ENCODE measurements at places on chromosomes 3 and 15.

GRCh38 chr3:120111898-120112297 lies 17.7 kb upstream of the GSK3B start:
- no peak for DNase-seq

DNA sequence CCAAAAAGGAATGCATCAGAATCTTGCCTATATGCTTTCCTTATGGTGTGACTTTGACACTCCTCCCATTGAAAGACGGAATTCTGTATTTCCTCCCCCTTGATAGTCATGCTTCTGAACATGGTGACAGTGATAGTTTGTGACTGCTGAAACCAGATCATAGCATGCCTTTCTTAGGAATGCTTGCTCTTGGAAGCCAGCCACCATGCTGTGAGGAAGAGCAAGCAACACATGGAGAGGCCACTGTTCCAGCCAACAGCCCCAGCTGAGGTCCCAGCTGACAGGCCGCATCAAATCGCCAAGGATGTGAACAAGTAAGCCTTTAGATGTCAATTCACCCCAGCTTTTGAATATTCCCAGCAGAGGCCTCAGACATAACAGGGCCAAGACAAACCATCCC lies 100.1 kb downstream of the IGF2BP2 start:
- no peak for DNase-seq

GRCh38 chr3:13526626-13526949 lies 22.3 kb upstream of the FBLN2 start:
- DNase-seq, result no peak

DNA sequence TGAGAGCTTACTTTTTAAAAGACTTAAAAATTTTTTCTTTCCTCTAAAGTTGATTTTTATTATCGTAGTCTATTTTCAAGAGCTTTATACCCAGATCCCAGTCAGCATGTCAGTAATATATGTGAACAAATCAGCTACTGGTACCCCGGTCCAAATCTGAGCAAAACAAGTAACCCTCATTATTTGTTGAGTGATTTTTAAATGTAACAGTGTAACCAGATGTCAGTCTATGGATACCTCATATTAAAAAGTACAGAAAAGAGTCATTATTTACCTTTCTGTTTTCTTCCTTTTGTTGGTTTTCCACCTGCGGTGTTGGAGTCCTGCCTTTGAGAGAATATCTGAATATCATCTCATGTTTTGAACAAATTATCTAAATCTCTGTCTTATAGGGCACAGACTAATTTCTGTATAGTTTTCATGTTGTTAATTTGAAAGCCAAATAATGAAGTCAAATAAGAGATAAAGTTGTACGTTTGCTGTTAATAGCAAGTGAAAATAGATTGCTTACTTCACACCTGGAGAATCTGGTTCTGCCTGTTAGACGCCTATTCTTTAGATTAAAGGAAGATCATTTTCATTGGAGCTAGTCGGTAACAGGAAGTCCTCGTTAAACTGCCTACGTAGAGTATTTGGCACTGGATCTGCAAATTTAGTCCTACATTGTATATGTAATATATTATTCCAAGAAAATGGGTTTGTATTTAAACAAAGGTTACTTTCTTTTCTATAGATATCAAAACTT lies at the start of gene STX19:
Gene STX19, minus strand, starts transcription at position 505 of the 745 bp plus-strand sequence. CDS start 13,328 bp downstream, outside the sequence.
- no peak for DNase-seq

- no peak for DNase-seq
Measured at GRCh38 chr3:99970198-99970597, 144.1 kb downstream of the FILIP1L start.

DNA sequence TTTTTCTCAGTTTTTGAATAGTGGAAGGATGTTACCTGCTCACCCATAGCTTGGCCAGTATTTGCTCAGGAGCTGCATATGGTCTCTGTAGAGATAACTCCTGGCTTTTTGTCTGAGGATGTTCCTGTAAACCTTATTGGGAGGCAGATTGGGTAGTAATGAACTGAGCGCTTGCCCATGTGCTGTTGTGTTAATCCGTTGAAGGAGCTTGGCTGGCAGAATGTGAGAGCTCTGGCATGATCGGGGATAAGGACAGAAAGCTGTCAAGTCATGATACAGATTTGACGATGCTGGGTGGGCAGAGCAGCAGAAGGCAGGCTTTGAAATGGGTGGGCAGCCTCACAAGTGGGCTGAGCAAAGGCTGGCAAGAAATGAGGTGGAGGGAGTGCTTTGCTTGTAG lies 27.4 kb downstream of the SH3GL3 start:
- no peak for DNase-seq

DNA sequence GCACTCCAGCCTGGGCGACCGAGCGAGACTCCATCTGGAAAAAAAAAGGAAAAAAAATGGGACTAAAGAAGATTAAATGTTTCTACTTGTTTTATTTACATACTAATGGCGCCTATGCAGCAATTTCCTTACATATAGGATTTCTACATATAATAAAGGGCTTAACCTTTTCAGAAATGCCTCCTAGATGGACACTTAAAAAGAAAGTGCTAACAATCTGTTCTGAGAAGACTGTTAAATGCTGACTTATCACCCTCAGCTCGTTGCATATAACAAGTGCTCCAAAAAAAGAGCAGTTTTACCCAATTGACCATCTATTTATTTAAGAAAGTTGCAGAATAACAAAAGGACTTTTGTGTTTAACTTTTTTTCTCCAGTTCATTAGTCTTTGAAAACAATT lies 32.7 kb downstream of the DENND4A start:
- DNase-seq, result no peak

- no peak for DNase-seq
Measured at GRCh38 chr3:43181202-43181821, 75.4 kb upstream of the POMGNT2 start.

- no peak for DNase-seq
Measured at GRCh38 chr3:81968658-81969057, 207.2 kb upstream of the GBE1 start.

GRCh38 chr15:31179693-31180092 lies 78.2 kb upstream of the TRPM1 start:
- no peak for DNase-seq

DNA sequence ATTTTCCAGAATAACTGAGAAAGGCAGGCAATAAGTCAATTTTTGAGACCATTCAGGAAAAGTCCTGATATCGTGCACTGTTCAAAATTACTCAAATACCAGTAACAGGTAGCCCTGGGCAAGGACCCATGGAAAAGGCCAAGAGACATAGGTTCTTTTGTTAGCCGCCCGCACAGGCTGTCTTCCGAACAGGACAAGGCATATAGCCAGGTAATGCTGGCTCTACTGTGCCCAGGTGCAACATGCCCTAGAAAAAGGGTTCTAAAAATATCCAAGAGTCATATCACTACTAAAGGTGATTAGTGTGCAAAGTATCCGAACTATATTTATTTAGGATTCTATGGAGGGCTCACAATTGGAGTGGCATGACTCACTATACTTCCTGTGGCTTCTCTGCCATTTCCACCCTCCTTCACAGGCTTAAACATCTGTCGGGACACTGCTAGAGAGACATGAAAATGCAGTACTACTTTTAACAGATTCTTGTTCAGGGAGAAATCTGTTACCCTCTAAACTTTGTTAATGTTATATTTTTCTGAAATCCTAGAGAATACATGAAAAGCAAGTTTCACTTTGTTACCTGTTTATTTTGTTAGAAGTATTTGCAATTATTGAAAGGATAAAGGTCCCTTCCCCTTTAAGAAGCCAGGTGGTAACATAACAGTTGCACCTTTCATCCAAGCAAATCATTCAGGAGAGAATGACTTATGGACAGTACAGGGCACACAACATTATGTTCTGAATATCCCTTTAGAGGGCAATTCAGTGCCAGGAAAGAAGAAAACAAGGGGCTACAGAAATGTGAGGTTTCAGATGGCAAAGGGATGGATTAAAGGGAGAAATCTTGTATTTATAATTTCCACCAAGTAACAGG lies 293.3 kb upstream of the THBS1 start:
- DNase-seq, result no peak

DNA sequence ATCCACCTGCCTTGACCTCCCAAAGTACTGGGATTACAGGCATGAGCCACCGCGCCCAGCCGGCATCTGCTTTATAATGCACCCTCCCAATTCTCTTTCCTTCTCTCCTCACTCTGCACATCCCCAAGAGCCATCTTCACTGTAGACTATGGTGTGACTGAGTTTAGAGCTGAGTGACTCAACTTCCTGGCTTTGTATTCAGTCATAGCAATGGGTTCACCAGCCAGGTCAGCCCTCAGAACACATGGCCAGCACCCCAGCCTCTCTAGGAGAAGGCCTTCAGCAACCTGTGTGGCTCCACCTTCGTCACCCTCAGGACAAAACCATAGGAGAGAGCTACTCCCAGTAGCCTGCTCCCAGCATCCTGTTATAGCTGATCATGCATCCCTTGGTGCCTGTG lies 33.0 kb downstream of the ARID3B start:
- no peak for DNase-seq

GRCh38 chr3:7964899-7965298 lies 536.7 kb upstream of the LMCD1 start:
- DNase-seq, result no peak

- DNase-seq, result no peak
Measured at GRCh38 chr15:22944651-22945050, 35.5 kb downstream of the CYFIP1 start.

GRCh38 chr3:77256584-77257503 lies 216.9 kb downstream of the ROBO2 start:
- no peak for DNase-seq

GRCh38 chr3:127019449-127019848 lies 36.5 kb downstream of the PLXNA1 start:
- no peak for DNase-seq

GRCh38 chr3:18223571-18223970 lies 201.6 kb downstream of the SATB1 start:
- no peak for DNase-seq

DNA sequence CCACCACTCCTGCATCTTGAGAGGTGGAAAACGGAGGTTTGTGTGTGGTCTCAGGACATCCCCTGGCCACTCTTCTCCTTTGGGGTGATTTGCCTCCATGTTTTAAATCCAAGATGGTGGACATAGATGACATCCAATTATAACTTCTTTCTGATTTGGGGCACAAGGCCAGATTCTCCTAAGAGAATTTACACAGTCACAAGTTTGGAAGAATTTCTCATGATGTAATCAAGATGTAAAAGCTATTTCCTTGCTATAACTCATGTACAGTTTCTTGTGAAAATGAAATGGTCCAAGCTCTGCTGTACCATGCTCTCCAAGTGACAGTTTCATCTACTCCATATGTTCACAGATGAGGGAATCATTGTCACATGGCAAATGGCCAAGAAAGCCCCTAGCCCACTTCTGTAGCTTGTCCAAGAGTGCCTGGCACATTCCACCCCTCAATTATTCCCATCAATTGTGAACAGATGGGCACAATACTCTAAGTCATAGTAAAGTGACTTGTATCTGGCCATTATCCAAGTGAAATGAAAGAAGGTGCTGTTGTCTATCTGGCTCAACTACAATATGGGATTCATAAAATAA lies 134.6 kb upstream of the ROPN1 start:
- no peak for DNase-seq

DNA sequence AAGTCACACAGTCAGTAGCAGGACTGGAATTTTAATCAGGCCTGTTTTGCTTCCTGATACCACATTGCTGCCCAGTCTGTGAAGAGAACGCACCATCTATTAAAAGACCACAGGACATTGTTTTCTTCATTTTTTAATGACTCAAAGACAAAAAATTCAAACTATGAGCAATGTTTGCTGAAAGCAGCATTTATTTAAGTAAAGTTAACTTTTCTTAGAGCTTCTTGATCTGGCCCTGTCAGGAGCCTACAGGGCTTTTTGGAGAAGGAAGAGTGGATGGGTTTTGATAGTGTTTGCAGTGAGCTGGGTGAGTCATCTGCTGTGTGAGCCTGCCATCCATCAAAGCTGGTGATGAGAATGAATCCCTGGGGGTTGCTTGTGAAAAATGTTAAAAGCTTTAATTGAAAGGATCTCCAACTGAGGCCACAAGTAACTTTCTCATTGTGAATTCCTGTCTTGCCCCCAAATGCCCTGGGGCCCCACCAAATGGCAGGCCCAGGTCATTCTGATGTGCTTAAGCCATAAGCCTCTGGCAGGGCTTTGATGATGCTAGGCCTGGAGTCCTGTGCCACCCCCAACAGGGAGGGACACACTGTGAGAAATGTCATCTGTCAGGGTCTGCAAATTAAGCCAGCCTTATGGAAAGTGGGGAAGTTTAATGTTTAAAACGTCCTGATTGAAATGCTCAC lies 136.2 kb upstream of the PFN2 start:
- no peak for DNase-seq

DNA sequence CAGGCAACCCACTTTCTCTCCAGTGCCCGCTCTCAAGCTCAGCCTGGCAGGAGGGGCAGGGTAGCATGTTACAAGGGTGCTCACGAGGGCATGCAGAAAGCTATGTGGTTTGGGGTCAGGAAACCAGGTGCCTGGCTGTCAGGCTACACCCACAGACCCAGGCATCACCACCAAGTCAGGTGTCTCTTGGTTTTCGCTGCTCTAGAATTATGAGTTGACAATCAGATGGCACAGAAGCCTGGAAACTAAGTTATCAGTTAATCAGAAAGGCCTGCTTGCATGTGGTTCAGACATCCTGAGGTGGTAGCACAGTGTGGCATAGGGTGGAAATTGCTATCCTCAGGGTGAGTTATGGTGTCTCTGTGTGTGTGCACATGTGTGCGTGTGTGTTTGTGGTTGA lies 16.2 kb upstream of the CCR9 start:
- no peak for DNase-seq

GRCh38 chr15:39084674-39085530 lies 496.0 kb upstream of the THBS1 start:
- no peak for DNase-seq

DNA sequence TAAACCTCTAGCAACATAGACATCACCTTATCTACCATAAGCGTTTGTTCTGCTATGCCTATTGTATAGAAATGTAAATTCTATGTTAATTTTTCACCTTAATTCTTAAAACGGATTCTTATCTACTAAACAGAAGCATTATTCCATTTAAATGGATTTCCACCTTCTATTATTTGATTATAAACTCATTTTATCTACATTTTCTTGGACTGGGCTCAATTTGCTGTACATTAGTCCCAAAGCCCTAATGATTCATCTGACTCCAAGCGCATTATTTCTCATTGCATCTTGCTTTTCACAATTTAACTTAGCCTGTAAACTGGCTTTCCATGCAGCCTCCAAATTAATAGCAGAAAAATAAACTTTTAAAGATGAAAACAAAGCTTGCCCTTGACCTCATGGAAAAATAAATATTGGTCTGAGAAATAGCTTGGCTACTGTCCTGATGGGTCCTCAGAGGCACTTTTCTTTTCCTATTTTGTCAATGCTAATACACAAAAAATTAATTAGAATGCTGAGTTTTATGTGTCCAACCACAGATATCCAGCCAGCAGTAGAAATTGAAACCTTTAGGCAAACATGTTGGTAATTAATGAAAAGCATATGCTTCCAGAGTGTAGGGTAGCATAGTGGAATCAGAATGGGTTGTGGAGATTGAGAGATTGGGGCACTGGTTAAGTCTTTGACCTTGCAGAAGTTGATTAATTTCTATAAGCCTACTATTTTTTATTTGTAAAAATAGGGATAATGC lies 81.4 kb upstream of the CFAP20DC start:
- DNase-seq, result no peak

DNA sequence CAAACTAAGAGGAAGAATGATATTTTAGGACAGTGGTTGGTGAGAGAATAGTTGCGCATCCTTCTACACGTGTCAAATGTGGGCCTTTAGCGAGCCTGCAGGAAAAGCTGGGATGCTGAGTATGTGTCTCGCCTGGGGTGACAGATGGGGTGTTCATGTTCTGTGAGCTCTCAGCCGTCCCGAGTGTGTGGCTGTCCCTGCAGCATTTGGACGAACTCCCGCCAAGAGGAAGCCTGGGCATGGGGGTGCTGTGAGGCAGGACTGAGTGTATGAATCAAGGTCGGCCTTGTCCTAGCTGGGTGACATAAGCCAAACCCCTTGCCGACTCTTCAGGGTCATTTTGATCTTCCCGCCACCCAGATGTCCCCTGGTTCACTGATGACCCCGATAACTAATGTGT lies 94.8 kb downstream of the CACNA1D start:
- no peak for DNase-seq

Data from stimulated activated CD8-positive, alpha-beta memory T cell treated with anti-CD3 and anti-CD28 coated beads, Interleukin-15, amount 100 ng/mL, for 24 hours (primary cell).